ENCODE measurements at places on chromosomes 6 and 20.

GRCh38 chr6:71513036-71513435, 224.4 kb downstream of the OGFRL1 start:
- DNase-seq, result no peak

GRCh38 chr6:116461331-116461931, at the start of gene CALHM6:
Gene CALHM6 (plus strand): TSS chr6:116461375. CDS start chr6:116461930, 555 bp downstream.
- no peak for DNase-seq

DNA sequence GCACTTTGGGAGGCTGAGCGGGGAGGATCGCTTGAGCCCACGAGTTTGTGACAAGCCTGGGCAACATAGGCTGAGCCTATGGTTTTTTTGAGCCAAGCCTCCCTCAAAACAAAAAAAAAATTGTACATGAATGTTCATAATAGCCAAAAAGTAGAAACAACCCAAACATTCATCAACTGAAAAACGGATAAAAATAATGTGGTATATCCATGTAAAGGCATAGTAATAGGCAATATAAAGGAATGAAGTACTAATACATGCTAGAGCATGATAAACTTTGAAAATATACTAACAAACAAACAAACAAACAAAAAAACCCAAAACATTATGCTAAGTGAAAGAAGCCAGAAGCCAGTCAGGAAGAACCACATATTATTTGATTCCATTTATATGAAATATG, 35.3 kb downstream of the KIAA0319 start:
- no peak for DNase-seq

DNA sequence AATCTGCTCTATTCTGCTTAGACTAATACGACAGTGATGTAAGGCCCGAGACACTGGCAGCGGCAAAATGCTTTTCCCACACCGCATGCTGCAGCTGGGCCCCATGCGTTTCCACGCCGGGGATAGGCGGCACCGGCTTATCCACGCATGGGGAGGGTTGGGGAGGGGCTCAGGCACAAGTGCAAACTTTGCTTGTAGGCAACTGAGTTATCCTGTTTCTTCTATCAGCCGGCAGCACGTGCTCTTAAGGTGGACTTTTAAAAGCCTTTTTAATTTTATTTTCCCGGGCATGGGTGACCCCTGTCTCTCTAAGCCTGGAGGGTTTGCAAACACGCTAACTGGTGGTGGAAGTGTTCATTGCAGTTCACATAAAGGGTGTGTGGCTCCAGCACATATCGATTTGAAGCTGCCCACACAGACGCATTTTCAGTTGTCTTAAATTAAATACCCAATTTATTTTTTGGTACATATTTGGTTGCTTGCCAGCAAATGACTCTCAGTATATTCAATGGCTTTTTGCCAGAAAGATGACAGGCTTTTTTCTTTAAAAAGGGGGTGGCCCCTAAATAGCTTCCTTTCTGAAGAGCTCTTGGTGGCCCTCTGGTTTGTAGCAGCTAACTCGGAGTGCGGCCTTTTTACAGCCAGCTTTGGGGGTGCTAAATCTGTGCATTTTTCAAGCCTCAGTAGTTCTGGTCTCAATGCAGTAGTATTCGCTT, 561.8 kb upstream of the AGPAT4 start:
- DNase-seq, result no peak

DNA sequence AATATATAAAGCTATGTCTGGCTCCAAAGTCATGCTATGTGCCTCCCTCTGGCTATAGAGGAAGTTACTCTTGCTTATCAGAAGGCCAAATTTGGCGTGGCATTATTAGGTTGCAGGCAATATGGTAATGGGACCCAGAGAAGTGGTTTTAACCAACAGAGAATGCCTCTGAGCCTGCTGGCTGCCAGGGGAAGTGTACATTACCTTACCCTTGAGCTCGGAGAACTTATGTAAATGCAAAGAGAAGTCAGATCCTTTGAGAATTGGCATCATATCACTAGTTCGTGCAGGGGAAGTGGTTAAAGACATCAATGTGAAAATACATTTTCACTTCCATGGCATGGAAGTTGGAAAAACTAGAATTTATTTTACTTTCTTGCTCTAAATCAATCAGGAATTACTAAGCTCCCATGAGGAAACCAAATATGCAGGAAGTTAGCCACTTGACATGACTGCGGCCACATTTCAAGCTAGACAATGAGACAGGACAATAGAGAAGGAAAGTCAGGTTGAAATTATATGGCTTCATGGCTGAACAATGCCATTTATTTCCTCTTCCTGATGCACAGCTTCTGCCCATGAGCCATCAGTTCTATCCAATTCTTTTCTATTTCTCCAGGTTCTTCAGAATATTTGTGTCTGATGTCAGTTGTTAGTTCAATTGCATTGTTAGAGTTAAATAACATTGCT, 134.0 kb upstream of the PHACTR1 start:
- no peak for DNase-seq

DNA sequence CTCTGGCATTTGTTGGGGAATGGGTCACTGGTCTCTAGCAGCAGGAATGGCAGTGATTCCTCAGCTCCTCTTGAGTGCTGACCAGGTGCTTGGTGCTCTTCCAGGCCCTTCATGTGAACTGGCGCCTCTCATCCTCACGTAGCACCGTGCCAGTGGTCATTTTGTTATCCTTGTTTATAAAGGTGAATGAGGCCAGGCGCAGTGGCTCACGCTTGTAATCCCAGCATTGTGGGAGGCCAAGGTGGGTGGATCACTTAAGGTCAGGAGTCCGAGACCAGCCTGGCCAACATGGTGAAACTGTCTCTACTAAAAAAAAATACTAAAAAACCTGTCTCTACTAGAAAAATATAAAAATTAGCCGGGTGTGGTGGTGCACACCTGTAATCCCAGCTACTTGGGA, 301.3 kb downstream of the QKI start:
- no peak for DNase-seq

GRCh38 chr20:4795394-4795793, 73.7 kb downstream of the PRND start:
- peak; percentile 73 for DNase-seq

GRCh38 chr20:20412750-20413149, 44.8 kb downstream of the INSM1 start:
- DNase-seq, result no peak

DNA sequence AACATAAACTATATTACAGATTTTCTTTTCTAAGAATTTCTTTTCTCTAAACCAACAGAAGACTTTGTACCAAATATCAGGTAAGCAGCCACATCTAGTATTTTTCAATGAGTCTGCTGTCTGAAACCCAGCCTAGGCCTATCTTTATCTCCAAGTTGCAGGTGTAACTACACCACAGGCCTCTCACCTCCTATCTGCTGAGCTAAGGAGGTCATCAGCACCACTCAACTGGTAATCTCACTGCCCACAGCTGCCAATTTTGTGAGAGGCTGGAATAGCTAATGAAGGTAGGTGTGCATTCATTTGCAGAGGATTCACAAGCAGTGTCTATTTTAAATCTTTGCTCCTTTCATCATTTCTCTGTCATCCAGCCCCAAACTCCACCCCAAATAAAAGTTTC, 584.8 kb downstream of the HDGFL1 start:
- no peak for DNase-seq

GRCh38 chr20:15292405-15292804, 955.0 kb upstream of the FLRT3 start:
- DNase-seq, result no peak

DNA sequence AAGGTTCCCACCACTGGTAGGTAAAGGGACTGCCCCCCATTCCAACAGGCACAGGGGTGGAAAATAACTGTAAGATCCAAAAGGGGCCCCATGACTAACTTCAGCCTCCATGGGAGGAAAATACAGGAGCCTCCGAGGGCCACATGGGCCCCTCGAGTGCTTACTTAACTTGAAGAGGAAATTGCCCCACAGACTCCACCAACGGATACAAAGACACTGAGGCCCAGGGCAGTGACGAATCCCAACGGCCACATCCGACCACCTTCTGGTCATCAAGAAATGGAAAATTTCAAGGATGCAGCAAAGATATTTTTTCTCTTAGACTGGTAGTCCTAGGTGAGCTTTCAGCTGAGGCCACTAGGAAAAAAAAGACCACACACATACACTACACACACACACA, 116.0 kb upstream of the MRPS10 start:
- no peak for DNase-seq

GRCh38 chr6:144327081-144327480, 41.9 kb downstream of the UTRN start:
- DNase-seq, result no peak

DNA sequence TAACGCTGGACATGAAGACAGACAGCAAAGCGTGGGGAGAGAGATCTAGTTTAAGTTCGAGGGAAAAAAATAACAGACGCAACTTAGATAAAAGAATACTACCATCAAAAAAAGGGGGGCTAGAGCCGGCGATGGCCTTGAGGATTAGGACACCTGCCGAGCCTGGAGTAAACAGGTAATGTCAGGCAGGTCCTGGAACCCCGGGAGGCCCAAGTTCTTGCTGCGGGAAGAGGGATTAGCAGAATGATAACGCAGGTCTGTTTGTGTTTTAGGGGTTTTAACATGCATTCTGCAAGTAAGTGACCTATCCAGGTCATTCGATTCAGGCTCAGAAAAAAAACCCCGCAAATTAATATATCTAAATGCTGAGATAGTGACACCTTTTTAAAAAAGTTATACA, 754 bp upstream of the TMEM170B start:
- DNase-seq, result no peak

DNA sequence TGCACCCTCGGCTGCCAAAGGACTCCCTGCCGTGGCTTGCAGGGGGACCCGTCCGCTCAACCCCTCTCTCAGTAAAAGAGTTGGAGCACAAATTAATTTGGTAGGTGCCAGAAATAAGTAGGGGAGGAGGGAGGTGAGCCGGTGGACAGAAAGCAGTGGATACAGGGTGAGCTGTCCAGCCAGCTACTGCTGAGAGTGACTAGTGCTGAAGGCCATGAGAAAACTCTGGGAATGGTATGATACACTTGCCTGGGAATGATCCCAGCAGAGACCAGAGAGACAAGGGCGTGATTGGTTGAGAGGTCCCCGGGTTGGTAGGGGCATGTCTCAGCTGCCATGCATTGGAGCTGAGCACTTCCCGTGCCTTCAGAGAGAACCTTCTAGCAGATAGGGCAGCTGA, 15.7 kb downstream of the FOXQ1 start:
- DNase-seq, result no peak

- DNase-seq, result no peak
Measured at GRCh38 chr6:17004269-17004668, 97.6 kb upstream of the STMND1 start.

DNA sequence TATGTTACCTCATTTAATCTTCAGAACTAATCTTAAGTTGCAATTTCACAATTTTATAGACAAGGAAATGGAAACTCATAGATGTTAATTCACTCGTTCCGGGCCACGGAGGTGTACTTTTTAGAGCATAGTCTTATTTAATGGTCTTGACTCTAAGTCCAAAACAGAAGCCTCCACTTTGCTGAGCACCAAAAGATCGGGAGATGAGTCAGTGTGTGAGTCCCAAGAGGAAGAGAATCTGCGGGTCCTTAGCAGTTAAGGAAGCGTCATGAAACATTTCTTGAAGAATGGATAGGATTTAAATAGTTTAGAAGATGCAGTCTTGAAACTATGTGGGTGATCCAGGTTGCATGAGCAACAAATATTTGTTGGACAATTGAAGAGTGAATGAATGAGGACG, 231.8 kb upstream of the QKI start:
- no peak for DNase-seq

GRCh38 chr6:169237496-169238134, 16.0 kb downstream of the THBS2 start:
- no peak for DNase-seq

DNA sequence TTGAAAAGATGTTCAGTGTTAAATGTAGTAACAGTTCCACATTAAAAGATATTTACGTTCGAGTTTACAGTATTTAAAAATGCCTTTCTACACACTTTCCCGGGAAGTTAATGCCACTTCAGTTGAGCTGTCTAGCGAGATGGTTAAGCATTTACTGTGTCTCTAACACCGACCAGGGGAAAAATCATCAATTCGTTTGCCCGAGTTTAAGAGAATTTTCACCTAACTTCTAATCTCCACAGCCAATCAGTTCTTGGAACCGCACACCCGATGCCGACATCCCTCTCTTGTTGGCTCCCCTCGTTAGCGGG, 58.2 kb downstream of the FAM217A start:
- no peak for DNase-seq

- no peak for DNase-seq
Measured at GRCh38 chr20:45998761-45999160, 9.9 kb upstream of the MMP9 start.

GRCh38 chr6:150425508-150425907, 56.7 kb downstream of the IYD start:
- no peak for DNase-seq

DNA sequence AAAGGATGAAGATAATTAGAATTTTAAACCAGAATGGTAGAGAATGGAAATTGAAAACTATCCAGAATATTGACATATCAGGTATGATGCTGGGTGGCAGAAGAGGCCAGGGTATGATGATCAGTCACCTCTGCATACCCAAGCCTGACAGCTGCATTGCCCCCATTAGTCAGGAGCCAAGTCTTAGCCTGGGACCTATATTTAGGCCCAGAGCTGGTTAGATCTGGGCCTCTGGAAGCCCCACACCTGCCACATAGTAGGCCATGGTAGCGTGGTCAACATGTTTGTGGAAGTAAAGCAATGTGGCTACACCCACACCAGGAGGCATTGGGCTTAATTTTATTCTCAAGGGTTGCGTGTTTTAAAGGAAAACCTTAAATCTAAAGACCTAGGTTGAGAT, 32.1 kb upstream of the CALHM6 start:
- DNase-seq, result no peak

- no peak for DNase-seq
Measured at GRCh38 chr6:170011204-170012036, 260.0 kb downstream of the ERMARD start.

GRCh38 chr6:129485746-129486145, 224.2 kb downstream of the ARHGAP18 start:
- no peak for DNase-seq

- no peak for DNase-seq
Measured at GRCh38 chr20:20130399-20130798, 78.1 kb downstream of the CFAP61 start.

DNA sequence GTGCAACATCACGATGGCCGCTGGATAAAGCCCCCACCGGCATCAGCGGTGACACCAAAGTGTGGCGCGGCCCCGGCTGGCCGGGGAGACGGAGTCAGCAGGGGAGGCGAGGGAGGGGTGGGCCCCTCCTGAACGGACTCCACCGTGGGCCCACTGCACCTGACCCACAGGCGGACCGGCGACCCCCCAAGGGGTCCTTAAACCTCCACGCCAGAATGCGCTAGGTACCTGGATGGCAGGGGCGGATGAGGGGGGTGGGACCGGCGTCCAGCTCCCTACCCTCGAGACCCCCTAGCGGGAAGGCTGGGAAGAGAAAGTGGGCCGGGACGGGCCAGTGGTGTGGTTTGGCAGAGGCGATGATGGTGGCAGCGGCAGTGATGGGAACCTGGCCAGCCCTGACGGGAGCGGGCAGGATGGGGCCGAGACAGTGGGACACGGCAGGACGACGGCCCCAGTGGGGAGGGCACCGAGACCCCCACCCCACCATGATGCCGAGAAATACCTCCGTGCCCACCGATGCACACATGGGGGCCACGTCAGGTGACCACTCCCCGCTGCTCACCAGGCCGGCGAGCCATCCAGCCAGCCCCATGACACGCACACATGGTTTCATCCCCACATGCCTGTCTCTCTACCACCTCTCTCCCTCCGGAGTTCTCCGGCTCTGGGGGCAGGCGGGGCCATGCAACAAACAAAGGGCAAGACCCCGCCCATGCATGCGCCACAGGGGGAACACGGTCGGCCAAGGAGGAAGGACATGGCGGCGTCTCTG, 771.9 kb upstream of the DEFB115 start:
- DNase-seq, result no peak

- DNase-seq, result peak; percentile 20
Measured at GRCh38 chr6:111105578-111105977, 18.3 kb downstream of the SLC16A10 start.

Measured in stimulated activated CD4-positive, alpha-beta T cell treated with anti-CD3 and anti-CD28 coated beads, Interleukin-4, amount 100 ng/mL, for 4 hours (primary cell).